ENCODE measurements at places on chromosomes 4 and X. TPM values are rescaled to one million over a fixed set of nuclear protein-coding genes. Genes with fewer than 3 reads are reported as not detected.

The PRDM8 gene
- 11.7 TPM for total RNA-seq

The SMIM31 gene
- total RNA-seq = not detected

The PRSS12 gene
- 0.12 TPM for total RNA-seq

The HSFX2 gene
- total RNA-seq = 0.96 TPM

The ERAS gene
- total RNA-seq = not detected

The FGF13 gene
- total RNA-seq = 0.10 TPM

The TMPRSS11B gene
- not detected for total RNA-seq

The CXCL8 gene
- 66.9 TPM for total RNA-seq

The ARX gene
- total RNA-seq = not detected

The TMEM184C gene
- 18.5 TPM for total RNA-seq

The RAI2 gene
- total RNA-seq = not detected

The CITED1 gene
- total RNA-seq = 0.12 TPM

The GIMD1 gene
- total RNA-seq = not detected

The STATH gene
- not detected for total RNA-seq

The TACR3 gene
- not detected for total RNA-seq

The DCX gene
- total RNA-seq = not detected

The RIBC1 gene
- 1.6 TPM for total RNA-seq

The HTT-AS gene
- not detected for total RNA-seq

The CNKSR2 gene
- total RNA-seq = 0.24 TPM

The NAAA gene
- total RNA-seq = 34.6 TPM

The SLC10A6 gene
- not detected for total RNA-seq

The SPANXC gene
- total RNA-seq = 107 TPM

The ADGRG4 gene
- not detected for total RNA-seq

The GPR119 gene
- not detected for total RNA-seq

The GAB3 gene
- under 0.01 TPM for total RNA-seq

The EDA gene
- total RNA-seq = under 0.01 TPM

The COX7B gene
- total RNA-seq = 915 TPM

The MTNR1A gene
- total RNA-seq = not detected

The MUC7 gene
- total RNA-seq = not detected

The CSN2 gene
- not detected for total RNA-seq

The MAD2L1 gene
- 139 TPM for total RNA-seq

The SLC26A1 gene
- not detected for total RNA-seq

The FGF5 gene
- total RNA-seq = 5.4 TPM

The SCD5 gene
- total RNA-seq = 10.1 TPM

The CYLC1 gene
- total RNA-seq = not detected

The TRMT2B gene
- total RNA-seq = 12.7 TPM

The PNMA5 gene
- not detected for total RNA-seq

The NOP14 gene
- 10.1 TPM for total RNA-seq

The ZNF275 gene
- 1.8 TPM for total RNA-seq

The RAB9A gene
- 33.4 TPM for total RNA-seq

The GSX2 gene
- total RNA-seq = not detected

The ATRX gene
- total RNA-seq = 82.6 TPM

The DUSP21 gene
- not detected for total RNA-seq

The PAGE5 gene
- total RNA-seq = 41.0 TPM

The HTN1 gene
- total RNA-seq = not detected

The FRG1 gene
- total RNA-seq = 45.2 TPM
